ENCODE measurements at places on chromosomes 13 and 19.

DNA sequence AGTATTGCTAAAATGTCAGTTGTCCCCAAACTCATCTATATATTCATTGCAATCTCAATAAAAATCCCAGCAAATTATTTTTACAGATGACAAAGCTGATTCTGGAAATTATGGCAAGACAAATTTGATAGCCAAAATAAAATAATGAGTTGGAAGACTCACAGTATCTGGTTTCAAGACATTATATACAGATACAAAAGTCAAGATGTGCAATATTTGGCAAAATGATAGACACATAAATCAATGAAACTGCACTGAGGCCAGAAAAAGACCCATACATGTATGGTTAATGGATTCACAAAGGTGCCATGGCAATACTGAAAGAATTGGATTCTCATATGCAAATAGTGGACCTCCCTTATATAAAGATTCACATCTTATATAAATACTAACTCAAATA lies 24.2 kb downstream of the ZNF45 start:
- DNase-seq = no peak

DNA sequence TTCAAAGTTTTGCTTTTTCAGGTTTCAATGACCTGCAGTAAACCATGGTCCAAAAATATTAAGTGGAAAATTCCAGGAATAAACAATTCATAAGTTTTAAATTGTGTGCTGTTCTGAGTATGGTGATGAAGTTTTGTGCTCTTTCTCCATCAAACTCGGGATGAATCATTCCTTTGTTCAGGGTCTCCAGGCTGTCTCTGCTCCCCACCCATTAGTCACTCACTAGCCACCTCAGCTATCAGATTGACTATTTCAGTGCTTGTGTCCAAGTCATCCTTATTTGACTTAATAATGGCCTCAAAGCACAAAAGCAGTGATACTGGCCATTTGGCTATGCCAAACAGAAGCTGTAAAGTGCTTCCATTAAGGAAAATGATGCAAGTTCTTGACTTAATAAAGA lies 1140.4 kb downstream of the EFNB2 start:
- no peak for DNase-seq

- no peak for DNase-seq
Measured at GRCh38 chr13:101423872-101424271, 7.6 kb upstream of the NALCN start.

GRCh38 chr13:44136696-44137268 lies 236.8 kb upstream of the SERP2 start:
- DNase-seq = no peak

DNA sequence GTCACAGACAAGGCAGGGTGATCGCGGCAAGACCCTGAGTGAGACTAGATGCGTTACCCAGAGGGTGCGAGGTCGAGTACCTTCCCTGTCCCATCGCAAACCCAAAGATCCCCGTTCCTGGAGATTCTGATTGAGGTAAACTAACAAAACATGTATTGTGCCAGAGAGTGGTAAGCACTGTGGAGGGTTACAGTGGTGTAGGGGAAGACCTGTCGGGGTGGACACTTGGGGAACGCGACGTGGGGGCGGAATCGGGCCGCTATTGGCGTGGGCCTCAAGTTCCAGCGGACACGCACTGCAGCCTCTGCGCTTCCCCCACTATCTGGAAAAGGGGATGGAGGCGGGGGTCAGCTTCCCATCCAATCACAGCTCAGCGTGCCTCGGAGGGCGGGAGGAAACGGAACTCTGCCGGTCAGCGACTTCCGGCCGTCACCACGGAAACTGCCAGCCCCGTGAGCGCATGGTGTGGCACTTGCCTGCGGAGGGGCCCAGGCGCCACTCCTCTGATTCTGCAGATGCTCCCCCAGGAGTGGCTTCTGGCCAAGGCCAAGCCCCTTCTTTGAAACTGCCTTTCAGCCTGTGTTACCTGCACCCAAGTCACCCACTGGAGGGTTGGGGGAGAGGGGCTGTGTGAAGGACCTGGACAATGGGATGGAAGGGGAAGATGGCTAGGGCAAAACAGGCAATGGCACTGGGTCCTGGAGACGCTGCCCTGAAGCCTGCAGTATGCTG lies 1.0 kb upstream of the UBE2M start:
- peak; percentile 63 for DNase-seq

DNA sequence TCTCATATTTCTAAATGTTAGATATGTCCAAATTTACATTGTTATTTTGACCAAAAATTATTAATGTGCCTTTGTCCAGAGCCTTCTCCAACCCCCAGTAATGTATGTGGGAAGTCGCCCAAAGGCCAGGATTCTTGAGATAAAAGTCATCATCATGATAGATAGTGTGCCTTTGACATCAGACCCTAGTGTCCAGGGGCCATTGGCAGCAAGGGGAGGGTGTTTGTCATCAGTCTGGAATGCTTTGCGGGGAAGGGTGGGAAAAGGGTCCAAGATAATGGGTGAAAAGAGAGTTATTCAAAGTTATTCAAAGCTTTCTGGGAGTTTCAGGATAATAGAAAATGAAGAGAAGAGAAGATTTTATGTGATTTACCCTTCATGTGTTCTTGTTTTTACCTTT lies 909.5 kb upstream of the GPC6 start:
- no peak for DNase-seq

GRCh38 chr13:38262211-38262610 lies 87.4 kb upstream of the UFM1 start:
- no peak for DNase-seq

DNA sequence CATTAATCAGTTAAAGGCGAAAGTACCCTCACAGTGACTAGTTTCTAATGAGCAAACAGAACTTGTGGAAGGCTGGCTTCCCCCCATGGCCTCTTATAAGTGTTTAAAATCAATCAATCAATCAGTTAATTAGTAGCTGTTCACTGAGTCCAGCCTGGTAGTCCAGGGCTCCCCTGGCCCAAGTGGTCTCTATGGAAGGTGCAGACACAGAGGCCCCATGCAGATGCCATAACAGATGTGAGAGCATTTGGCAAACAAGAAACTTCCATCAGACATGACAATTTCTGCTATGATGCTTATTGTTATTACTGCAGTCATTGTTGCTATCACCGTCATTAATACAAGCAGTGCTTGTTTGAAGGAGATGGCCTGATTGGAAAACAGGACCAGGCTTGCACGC lies 179.0 kb upstream of the TSHZ3 start:
- DNase-seq = no peak

DNA sequence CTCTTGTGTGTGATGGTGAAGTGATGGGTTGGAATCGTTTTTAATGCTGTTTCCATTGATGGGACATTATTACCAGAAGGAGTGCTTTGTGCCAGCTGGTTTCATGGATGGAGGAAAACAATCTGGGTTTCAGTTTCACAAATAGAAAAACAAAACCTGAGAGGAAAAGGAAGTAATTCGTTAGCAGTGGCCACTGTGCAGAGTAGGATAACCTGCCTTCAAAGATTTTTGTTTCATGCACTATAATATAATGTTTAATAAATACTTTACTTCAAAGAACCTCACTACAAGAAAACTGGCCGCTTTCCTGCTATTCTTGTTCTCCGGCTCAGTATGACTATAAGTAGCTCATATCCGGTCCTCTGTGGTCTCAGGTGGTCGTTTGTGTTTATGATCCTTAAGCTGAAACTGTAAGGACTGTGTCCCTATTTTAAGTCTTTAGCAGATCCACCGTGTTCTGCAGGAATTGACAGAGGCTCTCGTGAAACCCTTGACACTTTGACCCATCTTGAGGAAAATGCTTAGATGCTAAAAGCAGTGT lies 104.7 kb downstream of the GGACT start:
- DNase-seq = no peak

Measured in hematopoietic multipotent progenitor cell (in vitro differentiated cells).